ENCODE measurements at places on chromosomes 4 and X.

- DNase-seq, result no peak
Observed at GRCh38 chr4:16292585-16292984, 66.3 kb upstream of the TAPT1 start.

DNA sequence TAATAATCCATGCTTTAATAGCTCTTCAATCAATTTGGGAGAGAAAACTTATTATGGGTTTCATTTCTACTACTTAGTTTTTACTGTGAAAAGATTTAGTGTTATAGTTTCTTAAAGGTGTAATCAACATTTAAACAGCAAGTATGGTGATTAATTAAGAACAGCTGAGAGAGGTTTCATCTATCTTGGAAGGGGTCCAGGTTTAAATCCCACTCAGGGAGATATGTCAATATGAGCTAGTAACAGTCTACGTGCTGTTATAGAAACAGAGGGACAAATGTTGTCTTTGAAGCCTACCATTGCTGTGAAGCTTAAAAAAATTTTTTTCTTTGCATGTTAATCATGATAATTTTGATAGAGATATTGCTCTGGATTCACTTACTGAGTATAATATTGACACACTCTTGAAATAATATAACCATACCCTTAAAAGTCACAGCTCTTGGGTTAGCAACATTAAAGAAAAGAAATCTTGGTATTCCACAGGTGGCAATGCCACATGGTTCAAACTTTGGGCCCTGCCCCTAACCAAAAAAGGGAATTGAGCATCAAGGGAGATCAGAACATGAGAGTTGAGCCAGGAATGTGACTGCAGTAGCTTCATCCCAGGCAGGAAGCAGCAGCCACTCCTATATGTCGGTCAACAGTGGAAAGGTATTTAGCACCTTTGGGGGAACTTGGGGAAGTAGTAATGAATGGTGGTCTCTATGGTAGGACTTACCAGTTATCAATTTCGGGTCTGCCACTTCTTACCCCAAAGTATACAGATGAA lies 107.8 kb downstream of the ANK2 start:
- no peak for DNase-seq

GRCh38 chr4:31094474-31094873 lies 374.3 kb downstream of the PCDH7 start:
- no peak for DNase-seq

- DNase-seq, result no peak
Observed at GRCh38 chr4:127759228-127759820, 22.8 kb upstream of the HSPA4L start.

DNA sequence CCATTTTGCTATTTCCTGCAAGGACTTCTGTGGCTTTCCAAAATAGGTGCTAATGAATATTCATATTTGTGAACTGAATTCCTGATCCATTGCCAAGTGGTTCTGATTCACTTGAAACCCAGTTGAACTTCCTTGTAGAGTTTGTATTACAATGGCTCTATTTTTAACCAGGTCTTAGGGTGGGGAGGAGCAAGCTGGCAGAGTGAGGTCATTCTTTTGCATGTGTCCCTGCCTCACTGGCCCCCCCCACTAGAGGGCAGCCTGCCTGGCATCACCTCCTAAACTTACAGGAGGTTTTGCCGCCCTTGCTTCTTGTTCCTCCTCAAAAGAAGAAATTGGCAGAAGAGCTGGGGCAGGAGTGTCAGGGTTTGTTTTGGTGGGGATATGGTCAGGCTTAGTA lies 10.5 kb downstream of the PTTG2 start:
- peak; percentile 81 for DNase-seq

DNA sequence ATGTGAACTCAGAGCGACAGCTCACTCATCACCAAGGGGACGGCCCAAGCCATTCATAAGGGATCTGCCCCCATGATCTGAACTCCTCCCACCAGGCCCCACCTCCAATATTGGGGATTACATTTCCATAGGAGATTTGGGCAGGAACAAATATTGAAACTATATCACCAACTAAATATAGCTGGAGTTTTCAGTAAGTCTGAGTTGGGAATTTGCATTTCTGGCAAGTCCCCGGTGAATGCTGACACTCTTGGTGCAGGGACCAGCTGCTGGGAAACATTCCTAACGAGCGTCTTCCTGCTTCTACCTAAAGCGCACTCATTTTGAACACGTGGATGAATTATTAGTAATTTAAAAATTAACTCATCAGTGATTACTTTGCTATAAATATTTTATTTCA lies 13.2 kb downstream of the CLDN34 start:
- DNase-seq, result no peak

DNA sequence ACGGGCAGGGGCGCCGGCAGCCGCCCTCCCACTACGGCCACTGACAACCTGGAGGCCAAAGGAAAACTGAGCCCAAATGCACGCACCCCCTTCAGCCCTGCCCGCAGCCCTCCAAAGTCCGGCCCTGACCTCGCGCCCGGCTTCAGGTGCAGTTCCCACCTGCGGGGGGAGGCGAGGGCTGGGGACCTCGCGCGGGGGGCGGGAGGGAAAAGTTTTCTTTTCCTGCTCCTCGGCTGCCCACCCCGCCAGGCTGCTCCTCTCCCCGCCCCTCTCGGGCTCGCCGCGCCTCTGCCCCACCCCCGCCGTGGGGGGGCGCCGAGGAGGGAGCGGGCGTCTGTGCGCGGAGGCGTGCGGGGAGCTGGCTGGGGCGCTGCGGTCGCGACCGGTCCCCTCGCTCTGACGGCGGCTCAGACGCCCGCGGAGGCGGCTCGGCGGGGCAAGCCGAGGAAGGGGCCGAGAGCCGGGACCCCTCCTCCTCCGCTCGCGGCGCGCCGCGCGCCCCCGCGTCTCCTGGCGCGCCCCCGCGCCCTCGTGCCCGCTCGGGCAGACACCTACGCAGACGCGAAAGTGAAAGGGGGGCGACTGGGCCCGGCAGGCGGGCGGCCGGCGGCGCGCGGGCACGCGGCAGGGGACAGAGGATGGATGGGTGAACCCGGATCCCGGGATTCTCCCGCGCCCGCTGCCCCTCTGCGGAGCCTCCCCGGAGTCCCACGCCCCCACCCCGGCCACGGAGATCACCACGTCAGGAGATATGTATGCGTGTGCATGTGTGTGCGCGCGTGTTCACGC lies 3.1 kb upstream of the NR3C2 start:
- peak; percentile 76 for DNase-seq

DNA sequence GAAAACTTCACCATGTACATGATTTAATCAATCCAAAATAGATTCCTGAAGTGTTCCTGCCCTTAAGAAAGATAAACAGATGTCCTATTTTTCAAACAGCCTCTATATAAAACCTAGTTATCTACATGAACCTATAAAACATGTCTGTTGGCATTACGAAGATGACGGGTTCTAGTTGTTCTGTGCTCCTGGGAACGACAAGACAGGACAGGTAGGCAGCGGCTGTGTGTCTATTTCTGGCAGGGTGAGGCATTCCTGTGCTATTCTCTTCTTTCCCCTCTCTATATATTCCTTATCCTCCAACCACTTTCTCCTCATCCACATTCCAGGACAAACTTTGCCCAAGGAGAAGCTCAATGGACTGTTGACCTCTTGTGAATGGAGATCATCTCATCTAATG lies 6.1 kb downstream of the FAT1 start:
- no peak for DNase-seq

- peak; percentile 25 for DNase-seq
Observed at GRCh38 chr4:122602277-122603142, 18.4 kb downstream of the IL21 start.

- DNase-seq, result no peak
Observed at GRCh38 chr4:176321589-176321988, 1.8 kb downstream of the SPCS3 start.

DNA sequence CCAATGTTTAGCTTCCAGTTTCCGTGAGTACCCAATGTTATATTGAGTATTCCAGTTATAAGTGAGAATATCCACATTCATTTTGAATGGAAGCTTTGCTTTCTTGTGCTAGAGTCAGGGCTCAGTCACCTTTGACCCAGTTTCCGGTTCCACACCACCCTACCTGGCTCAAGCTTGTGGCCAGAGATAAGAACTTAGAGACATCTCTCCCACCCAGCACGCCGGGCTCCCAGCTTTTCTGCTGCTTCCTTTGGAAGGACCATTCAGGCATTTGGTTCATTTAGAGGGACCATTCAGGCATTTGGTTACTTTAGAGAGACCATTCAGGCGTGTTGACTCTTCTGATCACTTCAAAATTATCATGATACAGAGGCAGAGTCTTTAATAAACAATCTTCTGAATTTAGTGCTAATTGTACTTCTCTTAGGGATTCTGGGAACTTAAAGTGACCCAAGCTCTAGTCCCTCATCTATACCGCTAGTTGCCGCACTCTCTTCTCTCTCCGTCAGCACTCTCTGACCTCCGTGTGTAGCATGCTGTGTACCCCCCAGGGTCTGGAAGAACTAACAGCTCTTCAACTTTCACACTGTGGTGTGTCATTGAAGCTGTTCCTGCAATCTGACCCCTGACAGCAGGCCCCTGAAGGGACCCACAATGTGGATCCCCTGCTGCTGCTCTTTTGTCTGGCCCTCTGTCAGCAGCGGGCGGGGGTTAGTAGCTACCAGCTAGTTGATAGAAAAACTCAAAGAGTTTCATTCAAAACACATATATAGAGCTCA lies 943.1 kb downstream of the ARAP2 start:
- no peak for DNase-seq

DNA sequence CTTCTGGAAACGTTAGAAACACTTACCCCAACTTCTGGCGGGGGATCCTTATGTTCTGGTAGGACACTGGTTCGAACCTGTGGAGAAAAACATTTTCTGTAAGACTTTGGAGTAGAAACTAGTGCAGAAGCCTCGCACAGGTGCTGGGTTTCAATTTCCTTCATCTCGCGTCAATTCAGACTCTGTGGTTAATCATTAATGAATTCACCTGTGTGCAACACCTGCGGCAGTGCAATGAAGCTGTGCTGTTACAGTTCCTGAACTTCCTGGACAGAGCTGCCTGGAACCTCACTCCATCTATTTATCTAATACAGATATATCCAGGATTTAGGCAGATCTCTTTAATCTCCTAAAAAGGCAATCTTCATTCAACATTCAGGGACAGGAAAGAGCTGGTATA lies 531.4 kb downstream of the INPP4B start:
- DNase-seq, result no peak

DNA sequence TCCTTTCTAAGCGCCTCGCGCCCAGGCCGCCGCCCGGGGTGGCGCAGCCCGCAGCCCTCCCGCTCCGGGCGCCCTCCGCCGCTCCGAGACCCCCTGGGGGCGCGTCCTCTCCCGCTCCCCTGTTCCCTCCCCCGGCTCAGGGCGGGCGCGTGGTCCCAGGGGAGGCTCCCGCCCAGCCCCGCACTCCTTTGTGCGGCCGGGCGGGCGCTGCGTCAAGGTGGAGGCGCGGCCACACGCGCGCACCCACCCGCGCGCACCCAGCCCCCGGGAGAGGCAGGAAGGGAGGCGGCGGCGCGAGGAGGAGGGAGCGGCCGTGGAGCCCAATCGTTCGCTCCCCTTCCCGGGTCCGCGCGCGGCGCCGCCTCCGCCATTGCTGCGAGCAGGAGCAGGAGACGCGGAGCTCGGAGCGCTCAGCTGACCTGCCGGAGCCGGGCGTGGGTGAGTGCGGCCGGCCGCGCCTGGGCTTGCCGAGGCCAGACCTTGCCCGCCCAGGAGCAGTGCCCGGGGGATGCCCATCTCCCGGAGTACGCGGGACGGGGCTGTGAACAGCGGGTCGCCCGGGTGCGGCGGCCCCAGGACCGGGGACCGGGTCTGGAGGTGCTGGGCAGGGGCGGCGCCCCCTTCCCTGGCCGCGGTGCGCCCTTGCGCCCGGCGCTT lies at the start of gene NSG1:
NSG1 (plus strand) TSS at position 367 of the 657 bp plus-strand sequence. CDS start 528 bp downstream, outside the sequence.
- peak; percentile 38 for DNase-seq

- no peak for DNase-seq
Observed at GRCh38 chr4:172202480-172203076, 389.4 kb downstream of the GALNTL6 start.

DNA sequence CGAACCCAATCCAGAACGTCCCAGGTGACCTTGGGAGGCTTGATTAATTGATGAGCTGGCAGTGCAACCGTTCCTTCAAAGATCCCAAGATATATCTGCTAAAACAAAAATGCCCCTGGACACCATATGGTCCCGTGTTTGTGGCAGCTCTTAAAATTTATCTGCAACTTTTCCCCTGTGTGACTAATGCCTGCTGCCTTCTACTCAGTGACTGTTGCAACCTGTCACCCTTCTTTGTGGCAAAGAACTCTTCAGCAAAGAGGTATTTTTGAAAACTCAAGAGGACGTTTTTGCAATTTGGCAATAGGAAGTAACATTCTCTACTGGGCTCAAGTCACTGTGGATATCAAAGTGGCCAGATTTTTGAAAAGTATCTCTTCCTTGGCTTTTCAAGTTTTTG lies 75.8 kb upstream of the SOD3 start:
- DNase-seq, result no peak

All from CD4-positive, alpha-beta T cell treated with Interleukin-1 beta for 1 hour (primary cell).